ENCODE measurements at places on chromosomes 11 and 22. TPM values are rescaled to one million over a fixed set of nuclear protein-coding genes. Genes with fewer than 3 reads are reported as not detected.

Gene CTSW
- 0.68 TPM for polyA plus RNA-seq

- H3K4me1 ChIP-seq: no peaks in the 10 kb centered on the region
- peaks cover 18% of the 10 kb centered on the region for H3K27me3 ChIP-seq
- peak overlapping the region; percentile 97 for H3K27ac ChIP-seq
- DNase-seq: no peak
- H3K36me3 ChIP-seq: no peaks in the 10 kb centered on the region
Observed at GRCh38 chr11:116510166-116510565, 262.6 kb downstream of the BUD13 start.

DNA sequence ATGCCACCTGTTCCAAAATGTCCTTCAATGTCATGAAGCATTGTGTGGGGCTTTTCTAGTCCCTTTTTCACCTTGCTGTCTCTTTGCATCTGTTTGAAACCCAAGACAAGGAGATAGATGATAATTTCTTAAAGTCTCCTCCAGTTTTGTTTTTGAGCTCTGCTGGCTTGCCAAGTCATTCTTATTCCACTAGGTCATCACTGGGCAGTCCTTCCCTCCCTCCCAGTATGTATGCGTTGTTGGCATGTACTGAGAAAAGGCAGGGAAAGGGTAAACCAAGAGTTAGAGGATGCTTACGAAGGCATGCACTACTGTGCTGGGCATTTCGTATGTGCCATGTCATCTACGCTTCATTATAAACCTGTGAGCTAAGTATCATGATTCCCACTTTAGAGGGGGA is 78.6 kb downstream of the PARVA start:
- no peak for DNase-seq
- no peak overlapping the region for H3K4me3 ChIP-seq
- no peak overlapping the region for H3K27ac ChIP-seq

Gene WT1
- 0.15 TPM for polyA plus RNA-seq

Data from SK-N-SH (cell line).